NCI-H82 (cell line): ENCODE measurements at places on chromosomes 12 and 14.

DNA sequence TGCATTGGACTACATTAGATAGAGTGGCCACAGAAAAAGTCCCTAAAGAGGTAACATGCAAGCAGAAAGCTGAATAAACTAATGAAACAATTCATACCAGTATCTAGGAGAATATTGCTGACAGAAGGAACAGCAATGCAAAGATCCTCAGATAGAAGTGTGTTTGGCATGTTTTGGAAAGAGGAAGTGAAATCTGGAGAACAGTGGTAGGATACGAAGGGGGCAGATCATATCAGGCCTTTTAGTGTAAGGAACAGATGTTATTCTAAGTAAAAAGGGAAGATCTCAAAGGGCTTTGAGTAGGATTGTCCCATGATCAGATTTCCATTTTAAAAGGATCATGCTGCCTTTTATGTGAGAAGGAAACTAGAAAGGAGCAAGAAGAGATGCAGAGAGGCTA lies 342.9 kb downstream of the PAWR start:
- no peak for DNase-seq

DNA sequence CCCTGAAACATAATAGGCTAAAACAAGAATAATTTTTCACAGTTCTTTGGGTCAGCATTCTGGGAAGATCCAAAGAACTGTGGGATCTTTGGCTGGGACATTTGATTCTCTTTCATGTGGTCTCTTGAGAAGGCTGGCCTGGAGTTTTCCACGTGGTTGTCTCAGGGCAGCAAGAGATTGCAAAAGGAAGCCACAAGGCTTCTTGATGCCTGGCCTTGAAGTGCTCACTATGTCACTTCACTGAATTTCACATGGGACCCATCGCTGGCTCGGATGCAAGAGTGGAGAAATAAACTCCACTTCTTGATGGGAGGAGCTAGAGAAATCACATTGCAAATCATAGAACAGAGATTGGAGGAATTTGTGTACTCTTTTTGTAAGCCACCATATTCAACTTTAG lies 343.4 kb downstream of the MED13L start:
- DNase-seq = no peak

GRCh38 chr12:91180582-91181395 lies 1.8 kb downstream of the DCN start:
- no peak for DNase-seq

GRCh38 chr12:124386059-124386458 lies 91.2 kb downstream of the RFLNA start:
- DNase-seq = no peak

- no peak for DNase-seq
Observed at GRCh38 chr12:67692135-67692534, 43.6 kb downstream of the DYRK2 start.

DNA sequence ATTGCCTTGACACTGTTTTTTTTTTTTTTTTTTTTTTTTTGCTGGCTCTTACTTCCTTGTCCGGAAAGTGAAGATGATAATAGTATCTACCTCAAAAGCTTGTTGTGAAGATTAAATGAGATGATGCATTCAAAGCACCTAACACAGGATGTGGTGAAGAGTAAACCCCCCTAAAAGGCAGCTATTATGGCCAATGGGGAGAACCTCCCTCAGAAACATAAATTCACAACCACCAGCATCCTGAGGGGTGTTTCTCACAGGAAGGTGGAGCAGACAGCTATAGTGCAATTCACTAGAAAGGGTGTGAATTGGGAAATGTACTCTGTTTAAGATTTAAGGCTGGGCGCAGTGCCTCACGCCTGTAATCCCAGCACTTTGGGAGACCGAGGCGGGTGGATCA lies 85.4 kb upstream of the CRY1 start:
- no peak for DNase-seq

DNA sequence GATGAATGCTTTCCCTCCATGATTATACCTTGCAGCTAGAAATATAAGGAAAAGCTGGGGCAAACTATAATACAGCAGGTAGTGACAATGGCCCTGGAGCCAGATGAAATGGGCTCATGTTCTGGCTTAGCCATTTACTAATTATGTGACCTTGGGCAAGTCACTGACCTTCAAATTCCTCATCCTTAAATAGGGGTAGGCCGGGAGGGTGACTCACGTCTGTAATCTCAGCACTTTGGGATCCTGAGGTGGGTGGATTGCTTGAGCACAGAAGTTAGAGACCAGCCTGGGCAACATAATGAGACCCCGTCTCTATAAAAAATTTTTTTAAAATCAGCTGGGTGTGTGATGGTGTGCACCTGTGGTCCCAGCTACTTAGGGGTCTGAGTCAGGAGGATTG lies 155.4 kb downstream of the C12orf75 start:
- DNase-seq = no peak

DNA sequence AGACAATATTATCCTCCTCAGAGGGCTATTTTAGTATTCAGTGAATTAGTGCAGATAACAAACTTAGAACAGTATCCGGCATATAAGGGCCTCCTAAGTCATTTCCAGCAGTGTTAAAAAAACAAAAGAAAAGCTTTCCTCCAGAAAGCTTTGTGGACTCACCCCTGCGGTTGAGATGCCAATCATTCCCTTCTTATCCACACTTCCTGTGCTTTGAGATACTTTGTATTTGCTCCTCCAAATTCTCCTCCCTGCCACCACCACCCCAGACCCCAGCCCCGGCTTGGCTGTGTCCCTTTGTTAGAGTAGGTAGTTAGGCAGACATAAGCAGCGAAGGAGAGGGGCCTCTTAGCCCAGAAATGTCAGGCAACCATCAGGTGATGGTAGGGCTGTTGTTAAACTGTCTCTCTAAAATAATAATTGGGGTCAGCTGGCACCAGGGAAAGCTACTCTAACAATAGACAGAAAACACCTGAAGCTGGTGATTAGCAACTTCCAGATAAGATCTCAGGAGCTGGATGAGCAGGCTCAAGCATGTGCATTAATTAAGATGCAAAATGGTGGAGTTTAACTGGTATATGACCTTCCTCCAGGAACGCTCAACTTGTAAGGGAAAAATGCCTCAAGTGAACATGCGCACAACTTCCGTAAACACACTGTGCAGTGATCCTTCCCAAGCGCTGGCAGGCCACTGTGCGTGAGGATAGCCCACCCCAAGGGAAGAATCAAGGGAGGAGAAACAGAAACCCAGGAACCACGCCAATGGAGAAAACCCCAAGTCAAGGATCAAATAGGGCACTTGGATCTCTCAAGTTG lies 152.1 kb upstream of the EEA1 start:
- DNase-seq = no peak

DNA sequence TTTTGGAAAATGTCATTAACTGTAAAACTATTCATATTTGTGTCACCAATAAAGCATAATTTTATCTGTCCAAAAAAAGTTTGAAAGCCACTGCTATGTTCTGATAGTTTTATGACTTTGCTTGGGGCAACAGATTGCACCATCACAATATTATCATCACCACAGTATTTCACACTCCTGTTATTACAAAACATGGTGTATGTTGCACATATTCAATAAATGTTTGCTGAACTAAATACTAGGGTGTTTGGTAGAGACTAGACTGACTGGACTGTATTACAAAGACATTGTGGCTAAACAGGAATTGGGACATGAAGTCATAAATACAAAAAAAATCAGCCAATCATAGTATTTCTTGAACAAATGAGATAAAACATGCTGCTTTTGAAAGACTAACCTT lies 55.1 kb downstream of the PAWR start:
- no peak for DNase-seq

GRCh38 chr14:91140672-91141071 lies 26.8 kb downstream of the DGLUCY start:
- peak; percentile 49 for DNase-seq

GRCh38 chr14:104356020-104356737 lies 217.8 kb downstream of the KIF26A start:
- DNase-seq = no peak

DNA sequence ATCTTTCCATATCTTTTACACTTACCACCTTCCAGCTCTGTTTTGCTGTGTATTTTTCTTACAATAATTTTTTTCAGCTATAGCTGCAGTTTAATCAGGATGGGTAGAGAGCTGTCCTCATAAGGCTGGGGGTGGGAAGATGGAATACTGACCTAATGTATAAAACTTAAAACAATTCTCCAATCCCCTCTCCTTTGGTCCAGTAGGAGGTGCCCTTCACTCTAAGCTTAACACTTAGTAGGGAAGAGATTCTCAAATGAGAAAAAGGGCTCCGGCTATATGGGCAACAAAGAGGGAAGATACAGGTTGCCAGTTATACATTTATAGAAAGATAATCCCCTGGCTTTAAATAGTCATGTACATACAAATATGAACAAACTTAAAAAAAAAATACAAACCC lies 2.8 kb downstream of the ORMDL2 start:
- peak; percentile 19 for DNase-seq

- DNase-seq = no peak
Observed at GRCh38 chr12:104182621-104183378, 32.8 kb upstream of the TXNRD1 start.

DNA sequence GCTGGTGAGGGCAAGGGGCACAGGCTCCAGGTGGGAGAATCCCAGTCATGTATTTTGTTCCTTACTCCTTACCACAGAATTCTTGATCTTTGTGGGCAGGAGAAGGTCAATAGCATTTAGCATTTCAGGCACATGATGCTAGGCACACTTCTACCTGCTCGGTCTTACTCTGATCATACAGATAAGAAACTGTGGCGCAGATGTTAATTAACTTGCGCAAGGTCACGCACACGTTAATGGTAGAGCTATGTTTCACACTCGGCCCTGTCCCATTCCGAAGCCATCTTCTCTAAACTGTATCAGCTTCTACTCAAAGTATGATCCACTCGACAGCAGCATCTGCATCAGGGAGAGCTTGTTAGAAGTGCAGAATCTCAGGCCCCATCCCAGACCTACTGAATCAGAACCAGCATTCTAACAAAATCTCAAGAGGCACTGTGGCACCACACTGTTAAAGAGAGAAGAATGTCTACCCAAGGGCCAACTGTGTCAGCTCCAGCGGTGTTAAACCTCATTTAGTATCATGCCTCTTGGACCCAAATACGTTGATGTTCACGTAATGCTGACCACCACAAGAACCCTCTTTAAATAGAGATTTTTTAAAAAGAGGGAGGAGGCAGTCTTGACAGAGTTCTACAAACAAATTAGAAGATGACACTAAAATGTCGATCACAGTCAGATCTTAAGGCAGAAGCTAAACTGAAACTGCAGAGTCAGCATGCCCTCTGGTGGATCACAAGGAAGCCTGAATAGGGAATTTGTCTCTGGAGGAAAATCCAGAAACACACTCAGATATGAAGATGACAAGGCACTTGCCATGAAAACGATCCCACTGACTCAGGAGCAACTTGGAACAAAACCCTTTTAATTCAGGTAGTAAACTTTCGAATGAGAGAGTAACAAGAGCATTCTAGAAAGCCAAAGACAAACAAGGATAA lies 7.3 kb downstream of the STXBP6 start:
- peak; percentile 8 for DNase-seq

DNA sequence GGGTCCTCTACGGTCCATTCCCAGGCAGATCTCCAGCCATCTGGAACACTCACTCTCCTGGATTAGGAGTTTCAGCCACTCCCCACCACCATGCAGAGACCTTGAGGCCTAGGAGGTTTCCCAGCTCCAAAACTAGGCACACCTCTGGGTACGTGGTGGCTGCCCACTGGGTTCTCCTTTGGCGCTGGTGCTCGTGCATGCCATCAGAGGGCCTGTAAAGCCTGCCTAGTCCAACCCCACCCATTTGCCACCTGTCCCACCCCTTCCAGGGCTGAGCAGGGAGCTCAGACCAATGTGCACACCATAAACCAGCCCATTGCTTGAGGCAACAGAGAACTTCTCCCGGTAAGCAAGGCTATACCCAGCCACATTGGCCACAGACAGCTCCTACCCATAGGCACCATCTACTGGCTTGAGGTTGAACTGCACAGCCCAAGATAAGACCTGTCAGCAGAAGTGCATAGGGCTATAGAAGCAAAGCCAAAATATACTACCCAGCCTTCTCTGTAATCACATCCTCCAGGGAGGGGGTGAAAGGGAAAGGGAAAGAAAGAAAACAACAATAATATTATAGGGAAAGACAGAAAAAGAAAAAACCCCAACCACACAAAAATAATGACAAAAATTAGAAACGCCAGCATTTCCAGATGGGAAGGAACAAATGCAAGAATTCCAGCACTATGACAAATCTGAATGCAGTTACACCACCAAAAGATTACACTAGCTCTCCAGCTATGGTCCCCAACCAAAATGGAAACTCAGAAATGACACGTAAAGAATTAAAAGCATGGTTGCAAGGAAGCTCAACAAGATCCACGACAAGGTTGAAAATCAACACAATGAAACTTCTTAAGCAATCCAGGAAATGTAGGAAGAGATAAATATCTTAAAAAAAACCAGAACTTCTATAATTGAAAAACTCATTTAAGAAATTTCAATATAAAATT lies 111.9 kb upstream of the CCDC175 start:
- peak; percentile 96 for DNase-seq

DNA sequence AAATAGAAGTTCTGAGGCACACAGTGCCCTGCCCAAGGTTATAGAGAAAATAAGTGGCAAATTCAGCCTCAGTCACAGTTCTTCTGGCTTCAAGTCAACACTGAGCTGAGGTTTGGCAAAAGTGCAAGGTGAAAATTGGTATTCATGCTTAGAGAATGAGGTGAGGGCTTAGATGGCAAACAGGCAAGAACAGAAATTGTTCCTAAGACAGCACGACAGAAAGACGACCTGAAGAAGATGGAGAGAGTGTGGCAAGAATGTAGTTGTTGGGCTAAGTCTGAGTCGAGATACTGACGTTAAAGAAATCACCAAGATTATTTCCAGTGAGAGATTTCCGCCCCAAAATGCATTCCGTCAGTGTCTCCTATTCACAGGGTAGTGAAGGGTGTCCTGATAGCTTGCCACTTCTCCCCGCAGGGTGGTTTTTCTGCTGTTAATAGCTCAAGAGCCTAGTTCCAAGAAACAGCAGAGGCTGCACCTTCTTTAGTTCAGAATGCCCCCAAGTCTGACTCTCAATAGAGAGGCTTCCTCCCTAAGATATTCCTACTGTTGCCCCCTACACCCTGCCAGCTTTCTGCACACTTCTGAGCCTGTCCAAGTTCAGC lies 260.8 kb upstream of the AMIGO2 start:
- no peak for DNase-seq

GRCh38 chr12:3554371-3555115 lies 63.5 kb downstream of the PRMT8 start:
- peak; percentile 25 for DNase-seq

DNA sequence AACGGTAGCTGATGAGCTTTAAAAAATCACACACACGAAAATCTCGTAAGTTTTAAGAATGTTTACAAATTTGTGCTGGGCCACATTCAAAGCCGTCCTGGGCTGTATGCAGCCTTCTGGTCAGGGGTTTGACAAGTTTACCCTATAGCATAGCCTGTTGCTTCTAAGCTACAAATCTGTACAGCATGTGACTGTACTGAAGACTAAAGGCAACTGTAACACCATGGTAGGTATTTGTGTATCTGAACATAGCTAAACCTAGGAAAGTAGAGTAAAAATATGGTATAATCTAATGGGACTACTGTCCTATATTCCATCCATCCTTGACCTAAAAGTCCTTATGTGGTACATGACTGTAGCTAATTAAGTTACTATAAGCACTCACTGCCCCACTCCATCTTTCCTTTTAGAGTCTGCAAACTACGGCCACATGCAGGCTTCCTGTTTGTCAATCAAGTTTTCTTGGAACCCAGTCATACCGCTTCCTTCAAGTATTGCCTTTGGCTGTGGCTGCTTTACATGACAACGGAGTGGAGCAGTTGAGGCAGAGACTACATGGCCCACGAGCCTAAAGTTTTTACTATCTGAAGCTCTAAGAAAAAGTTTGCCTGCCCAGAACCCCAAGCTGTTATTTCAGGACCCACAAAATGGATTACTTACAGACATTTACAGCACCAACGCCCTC lies 18.5 kb downstream of the KRT7 start:
- DNase-seq = no peak
